H4 (cell line): ENCODE measurements at places on chromosomes 6 and 20. TPM values are rescaled to one million over a fixed set of nuclear protein-coding genes. Genes with fewer than 3 reads are reported as not detected.

The RAB22A gene
- 7.3 and 11.5 TPM in 2 replicates for total RNA-seq

The NOTCH4 gene
- 0.23 and 0.43 TPM in 2 replicates for total RNA-seq

The RCAN2 gene
- 0.43 and 1.0 TPM in 2 replicates for total RNA-seq

- no peak for DNase-seq
Measured at GRCh38 chr20:38844963-38845362, 39.5 kb downstream of the PPP1R16B start.

The MAPK14 gene
- total RNA-seq, result 35.7 and 37.6 TPM in 2 replicates

DNA sequence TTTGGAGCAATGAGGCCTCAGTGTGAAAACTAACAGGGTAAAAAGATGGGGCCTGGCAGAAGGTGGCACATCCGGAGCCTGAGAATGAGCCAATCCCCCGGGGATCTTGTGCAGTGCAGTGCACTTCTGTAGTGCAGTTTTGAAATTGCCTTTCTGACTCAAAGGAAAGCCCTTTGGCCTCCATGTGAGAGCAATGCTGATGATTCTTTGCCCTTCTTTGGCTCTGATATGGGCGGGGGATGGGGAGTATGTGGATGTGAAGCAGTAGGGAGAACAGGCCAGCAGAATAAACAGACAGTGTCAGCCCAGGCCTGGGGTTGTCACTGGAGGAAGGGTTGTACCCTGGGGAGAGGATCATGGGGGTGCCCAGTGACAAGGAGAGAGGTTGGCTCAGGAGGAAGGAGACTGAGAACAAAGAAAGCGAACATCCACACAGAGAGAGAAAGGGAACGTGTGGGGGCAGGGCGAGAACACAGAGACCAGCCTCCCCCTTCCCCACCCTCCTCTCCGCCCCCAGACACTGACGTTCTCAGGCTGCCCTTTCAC, 351.2 kb downstream of the CDC5L start:
- no peak for DNase-seq

GRCh38 chr6:5174244-5174643, 86.5 kb downstream of the LYRM4 start:
- DNase-seq, result no peak

DNA sequence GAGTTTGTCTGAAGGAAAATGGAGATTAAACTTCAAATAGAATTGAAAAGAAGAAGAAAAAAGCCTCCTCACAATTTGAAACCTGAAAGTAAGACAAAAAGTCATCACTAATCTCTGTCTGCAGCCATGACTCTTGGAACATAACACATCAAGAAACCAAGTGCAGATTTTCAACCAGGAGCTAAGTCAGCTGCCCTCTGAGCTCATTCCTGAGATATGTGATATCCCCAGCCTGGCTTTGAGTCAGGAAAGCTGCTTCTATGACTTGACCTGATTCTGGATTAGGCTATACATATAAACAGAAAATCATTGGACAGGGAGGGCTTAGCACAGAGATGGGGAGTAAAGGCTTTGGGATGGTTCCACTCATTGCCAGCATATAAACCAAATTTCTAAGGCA, 891.4 kb downstream of the TFAP2A start:
- peak; percentile 72 for DNase-seq
